Mesenteric fat pad (tissue), 1 donor: ENCODE measurements at places on chromosomes 3 and 15. TPM values are rescaled to one million over a fixed set of nuclear protein-coding genes. Genes with fewer than 3 reads are reported as not detected.

RAB6B gene
- 64.8 TPM for total RNA-seq

DNA sequence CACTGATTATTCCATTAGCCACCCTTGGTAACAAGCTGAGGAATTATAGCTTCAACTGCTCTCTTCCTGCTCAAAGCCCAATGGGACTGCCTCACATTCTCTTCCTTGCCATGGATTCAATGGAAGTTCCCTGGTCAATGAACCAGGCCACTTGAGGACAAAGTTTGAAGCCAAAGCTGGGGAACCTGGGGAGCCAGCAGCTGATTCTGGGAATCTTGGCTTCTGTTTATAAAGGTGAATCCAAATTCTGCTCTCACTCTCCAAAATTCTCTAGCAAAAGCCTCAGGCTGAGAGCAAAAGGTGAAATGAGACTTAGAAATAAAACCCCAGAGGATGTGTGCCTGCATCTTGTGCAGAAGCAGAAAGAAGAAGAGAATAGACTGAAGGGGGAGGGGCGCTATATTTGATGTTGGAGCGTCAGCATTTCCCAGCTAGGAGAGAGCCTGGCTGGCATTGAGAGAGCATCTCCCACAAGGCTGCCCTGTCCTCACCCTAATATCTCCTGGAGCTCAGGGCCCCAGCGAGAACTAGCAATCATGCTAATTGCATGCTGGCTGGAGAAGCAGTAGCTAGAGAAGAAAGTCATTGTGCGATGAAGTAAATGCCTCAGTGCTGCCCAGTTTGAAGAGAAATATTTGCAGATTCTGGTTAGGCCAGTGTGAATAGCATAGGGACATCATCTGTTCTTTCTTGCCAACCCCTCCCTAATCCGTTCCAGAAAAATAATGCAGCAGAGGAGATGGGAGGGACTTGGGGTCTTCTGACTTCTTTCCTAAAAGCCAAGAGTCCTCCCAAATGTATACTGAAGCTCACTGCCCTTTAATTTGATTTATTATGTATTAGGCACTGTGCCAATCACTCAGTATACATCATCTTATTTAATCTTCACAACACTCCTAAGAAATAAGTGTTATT is 34.9 kb upstream of the GAP43 start:
- no peak for DNase-seq

DNA sequence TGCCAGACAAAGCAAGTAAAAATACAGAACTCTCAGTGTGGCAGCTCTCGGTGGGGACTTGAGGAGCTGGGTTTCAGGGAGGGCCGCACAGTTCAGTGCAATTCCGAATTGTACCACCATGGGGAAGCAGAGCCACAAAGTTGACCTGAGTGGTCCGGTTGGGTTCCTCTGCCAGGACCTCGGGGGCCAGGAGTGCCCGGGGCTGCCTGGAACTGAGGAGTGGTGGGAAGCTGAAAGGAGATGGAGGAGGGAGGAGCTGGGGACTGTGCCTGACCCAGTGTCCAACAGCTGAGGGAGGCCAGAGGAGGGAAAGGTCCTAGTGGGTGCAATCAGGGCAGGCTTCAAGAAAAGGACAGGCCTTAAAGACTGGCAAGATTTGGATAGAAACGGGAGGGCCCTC is 32.2 kb upstream of the TRH start:
- DNase-seq = no peak

DNA sequence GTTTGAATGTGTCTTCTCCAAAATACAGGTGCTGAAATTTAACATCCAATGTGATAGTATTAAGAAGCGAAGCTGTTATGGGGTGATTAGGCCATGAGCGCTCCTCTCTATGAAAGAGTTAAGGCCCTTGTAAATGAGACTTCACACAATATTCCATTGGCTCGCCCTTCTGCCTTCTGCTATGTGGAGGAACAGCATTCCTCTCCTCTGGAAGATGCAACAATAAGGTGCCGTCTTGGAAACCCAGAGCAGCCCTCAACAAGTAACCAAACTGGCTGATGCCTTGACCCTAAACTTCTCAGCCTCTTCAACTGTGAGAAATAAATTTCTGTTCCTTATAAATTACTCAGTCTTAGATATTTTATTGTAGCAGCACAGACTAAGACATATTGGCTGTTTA is 874.6 kb downstream of the ROBO1 start:
- no peak for DNase-seq

DNA sequence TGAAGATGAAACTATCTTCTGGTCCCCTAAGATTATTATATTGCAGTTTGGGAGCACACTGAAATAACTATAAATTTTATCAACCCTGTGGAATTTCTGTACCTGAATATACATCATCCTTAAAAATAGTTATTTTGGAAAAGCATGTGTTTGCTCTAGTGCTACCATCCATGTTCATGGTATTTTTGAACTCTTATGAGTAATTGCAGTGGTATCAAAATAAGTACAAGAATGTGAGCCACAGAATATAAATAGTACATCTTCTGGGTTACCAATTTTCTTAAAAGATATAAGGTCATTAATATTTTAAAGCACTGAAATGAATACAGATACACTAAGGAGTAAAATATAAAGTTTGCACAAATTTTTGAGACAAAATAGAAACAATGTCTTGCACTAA is 206.5 kb downstream of the CBLB start:
- DNase-seq = no peak

DNA sequence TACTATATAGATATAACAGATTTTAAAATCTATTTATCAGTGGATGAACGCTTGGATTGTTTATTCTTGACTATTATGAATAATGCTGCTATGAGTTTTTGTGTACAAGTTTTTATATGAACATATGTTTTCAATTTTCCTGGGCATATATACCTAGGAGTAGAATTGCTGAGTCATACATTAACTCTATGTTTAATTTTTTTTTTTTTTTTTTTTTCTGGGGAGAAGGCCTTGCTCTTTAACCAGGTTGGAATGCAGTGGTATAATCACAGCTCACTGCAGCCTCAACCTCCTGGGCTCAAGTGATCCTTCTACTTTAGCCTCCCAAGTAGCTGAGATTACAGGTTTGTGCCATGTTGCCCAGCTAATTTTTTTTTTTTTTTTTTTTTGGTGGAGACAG is 9.1 kb downstream of the CIDEC start:
- DNase-seq = no peak

PIGZ gene
- total RNA-seq = 10.2 TPM

GRCh38 chr3:36524560-36524959 is 144.3 kb downstream of the STAC start:
- DNase-seq = no peak

TGM4 gene
- total RNA-seq = not detected

DNA sequence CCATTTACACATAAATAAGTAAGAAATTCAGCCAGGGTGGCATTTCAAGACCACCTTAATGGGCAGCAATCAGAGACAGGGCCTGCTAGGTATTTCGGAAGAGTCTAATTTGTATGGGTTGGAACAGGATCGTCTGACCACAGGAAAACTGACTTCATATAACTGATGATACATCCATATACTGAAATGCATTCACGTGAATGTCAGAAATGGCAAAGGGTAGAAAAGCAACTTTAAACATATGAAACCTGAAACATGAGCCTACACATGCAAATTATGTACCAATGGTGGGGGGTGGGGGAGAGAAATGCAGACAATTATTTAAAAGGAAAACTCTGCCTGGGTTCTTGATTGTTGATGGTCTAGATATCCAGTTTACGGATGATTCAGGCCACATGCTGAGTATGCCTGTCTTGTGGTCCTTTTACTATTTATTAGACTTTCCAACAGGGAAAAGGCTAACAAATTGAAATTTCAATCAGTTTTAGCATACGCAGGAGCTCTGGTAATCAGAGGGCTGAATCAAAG is 582.2 kb downstream of the FOXP1 start:
- DNase-seq = no peak

DNA sequence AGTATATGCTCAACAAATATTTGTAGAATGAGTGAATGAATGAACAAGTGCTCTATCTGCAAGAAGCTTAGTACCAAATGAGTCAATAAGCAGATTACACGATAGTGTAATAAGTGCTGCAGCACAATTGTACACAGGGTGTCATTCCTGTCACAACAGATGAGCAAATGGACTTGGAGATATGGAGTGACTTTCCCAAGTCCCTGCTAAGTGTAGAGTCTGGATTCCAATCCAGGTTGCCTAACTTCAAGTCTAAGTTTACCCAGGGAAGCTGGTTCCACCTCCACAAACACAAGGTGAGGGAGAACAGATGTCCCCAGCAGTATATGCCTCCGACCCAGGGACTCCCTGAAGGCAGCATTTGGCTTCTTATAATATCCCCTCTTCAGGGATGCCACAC is 77.7 kb upstream of the RAD18 start:
- no peak for DNase-seq

- DNase-seq = no peak
Observed at GRCh38 chr3:66983101-66983500, 15.0 kb upstream of the KBTBD8 start.

DNA sequence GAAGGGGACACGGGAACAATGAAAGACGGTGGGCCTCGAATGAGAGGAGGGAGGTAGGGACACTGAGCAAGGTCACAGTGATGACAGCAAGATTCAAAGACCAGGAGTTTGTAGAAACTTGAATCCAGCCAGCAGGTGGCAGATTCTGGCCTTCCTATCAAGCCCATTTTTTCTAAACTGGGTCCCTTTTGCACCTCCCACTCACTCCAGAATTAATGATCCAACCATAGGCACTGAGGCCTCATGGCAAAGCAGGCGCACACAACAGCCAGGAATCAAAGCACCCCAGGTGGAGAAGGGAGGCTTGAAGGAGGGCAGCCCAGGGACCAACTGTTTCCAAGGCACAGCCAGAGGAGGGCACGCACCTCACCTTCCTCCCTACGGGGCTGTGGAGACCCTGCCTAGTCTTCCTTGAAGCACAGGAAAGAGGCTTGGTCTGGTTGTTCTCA is 90.2 kb downstream of the ANP32A start:
- DNase-seq = peak; percentile 65

- no peak for DNase-seq
Observed at GRCh38 chr3:177713928-177714900, 516.9 kb upstream of the TBL1XR1 start.

DNA sequence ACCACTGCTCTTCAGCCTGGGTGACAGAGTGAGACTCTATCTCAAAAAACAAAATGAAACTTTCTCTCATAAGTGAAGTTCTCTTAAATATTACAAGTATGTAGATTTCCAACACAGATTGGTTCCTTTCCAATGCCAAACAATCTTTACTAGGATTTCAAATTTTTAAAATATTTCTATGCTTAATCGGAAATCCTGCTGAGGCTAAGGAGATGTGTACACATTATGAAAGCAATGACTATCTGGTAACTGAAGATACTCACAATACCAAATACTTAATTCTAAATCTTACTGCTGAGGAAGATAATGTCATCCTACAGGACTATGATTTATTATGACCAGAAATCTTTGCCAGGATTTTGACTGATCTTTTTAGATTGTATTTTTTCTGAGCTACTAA is 255.6 kb upstream of the ZNF717 start:
- DNase-seq = no peak

GRCh38 chr3:178618197-178618596 is 82.0 kb downstream of the KCNMB2 start:
- no peak for DNase-seq

FAM3D gene
- total RNA-seq = 0.51 TPM

GRCh38 chr3:141539431-141540187 is 52.8 kb downstream of the RASA2 start:
- no peak for DNase-seq

DNA sequence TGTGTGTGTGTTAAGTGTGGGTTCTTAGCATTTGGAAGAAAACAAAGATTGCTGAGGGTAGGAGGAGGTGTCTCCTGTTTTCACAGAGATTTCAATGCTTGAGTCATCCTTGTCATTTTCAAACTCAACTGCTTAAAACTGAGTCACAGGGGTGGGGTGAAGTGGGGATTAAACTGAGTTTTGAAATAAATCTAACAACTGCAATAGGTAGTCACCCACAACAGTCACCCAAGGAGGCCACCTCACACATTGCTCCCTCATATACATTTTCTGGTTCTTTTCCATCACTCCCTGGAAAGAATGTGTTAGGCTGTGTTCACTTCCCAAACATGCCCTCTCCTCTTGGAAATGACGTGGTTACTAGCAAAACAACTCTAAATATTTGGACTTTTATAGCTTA is 187.7 kb upstream of the CMC1 start:
- DNase-seq = no peak

PRRT3 gene
- 1.6 TPM for total RNA-seq

DNA sequence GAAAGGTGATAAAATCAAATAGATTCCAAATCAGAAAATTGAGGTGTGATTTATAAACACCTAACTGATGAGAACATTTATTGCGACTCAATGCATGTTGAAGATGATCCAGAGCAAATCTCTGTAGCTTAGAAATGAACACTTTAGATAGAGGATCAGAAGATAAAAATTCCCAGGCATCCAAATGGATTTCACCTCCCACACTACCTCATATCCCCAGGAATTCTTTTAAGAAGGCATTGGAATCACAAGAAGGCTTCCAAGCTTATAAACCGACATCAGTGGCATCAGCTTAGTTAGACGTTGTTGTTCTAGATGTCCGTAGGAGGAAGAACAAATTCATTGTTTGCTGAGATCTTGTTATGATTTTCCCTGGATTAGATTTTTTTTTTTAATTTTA is 154.4 kb downstream of the EBLN2 start:
- DNase-seq = no peak

DNA sequence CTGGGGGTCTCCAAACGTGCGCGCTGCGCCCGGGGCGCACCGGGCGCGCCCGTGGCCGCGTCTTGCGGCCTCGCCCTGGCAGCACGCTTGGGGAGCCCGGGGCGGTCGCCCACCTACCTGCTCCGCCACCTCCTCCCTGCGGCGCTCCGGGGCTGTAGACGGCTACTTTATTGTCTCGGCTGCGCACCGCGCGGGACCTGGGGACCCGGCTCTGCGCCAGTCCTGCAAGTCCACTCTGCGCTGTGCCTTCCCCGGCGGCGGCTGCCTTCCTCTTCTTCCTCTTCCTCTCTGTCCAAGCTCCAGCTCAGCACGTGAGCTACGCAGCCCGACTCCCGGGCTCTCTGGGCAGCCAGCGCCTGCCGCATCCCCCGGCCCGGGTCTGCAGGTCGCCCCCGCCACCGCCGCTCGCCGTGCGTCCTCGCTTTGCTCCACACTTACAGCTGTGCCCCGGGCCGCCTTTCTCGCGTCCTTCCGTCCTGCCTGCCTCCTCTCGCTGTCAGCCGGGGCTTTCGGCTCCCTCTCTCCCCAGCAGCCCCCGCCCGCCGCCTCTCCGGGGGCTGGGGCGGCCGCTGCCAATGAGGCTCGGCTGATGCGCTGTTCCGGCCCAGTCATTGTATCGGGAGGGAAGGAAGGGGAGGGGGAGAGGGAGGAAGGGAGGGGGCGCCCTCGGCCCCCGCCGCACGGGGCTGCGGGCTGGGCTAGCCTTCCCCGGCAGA is 156.4 kb upstream of the FRMD4B start:
- no peak for DNase-seq

GATM gene
- 10.6 TPM for total RNA-seq

GPR62 gene
- not detected for total RNA-seq

SHC4 gene
- total RNA-seq = not detected

GRCh38 chr15:98018761-98019351 is 58.4 kb downstream of the ARRDC4 start:
- DNase-seq = no peak

GRCh38 chr3:171704002-171704401 is 106.3 kb downstream of the PLD1 start:
- no peak for DNase-seq

CYB561D2 gene
- 18.1 TPM for total RNA-seq

TAGLN3 gene
- total RNA-seq = not detected

CAV3 gene
- total RNA-seq = not detected

ZIC1 gene
- total RNA-seq = not detected

GRCh38 chr3:81540787-81541186 is 220.7 kb downstream of the GBE1 start:
- no peak for DNase-seq
